Activated CD8-positive, alpha-beta memory T cell treated with anti-CD3 and anti-CD28 coated beads, Interleukin-2, amount 50 U/mL, for 48 hours (primary cell): ENCODE measurements at places on chromosomes 11 and 22.

GRCh38 chr11:110507328-110507727, 77.6 kb downstream of the FDX1 start:
- DNase-seq = no peak

GRCh38 chr11:86162239-86162638, 82.3 kb upstream of the EED start:
- DNase-seq = no peak

- DNase-seq = no peak
Observed at GRCh38 chr11:105332171-105332570, 192.6 kb upstream of the CARD18 start.

DNA sequence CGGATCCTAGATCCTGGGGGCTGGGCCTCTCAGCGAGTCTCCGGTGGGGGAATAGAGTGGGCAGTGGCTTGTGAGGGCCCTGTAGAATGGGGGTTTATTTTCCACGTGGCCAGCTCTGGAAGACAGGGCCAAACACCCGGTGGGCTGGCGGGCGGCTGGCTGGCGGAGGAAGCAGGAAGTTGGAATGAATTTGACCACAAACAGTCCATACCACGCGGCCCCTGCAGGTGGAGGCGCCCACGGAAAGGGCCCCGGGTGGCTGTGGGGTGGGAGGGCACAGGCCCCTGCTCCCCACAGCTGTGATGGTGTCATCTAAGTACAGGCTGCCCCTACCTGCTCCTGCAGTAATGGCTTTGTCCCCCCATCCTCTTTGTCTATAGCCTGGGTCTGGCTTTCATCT, 15.1 kb downstream of the MCAT start:
- DNase-seq = no peak

GRCh38 chr11:112166562-112166961, 610 bp upstream of the TEX12 start:
- no peak for DNase-seq

GRCh38 chr11:120280600-120281051, 40.7 kb downstream of the POU2F3 start:
- no peak for DNase-seq

DNA sequence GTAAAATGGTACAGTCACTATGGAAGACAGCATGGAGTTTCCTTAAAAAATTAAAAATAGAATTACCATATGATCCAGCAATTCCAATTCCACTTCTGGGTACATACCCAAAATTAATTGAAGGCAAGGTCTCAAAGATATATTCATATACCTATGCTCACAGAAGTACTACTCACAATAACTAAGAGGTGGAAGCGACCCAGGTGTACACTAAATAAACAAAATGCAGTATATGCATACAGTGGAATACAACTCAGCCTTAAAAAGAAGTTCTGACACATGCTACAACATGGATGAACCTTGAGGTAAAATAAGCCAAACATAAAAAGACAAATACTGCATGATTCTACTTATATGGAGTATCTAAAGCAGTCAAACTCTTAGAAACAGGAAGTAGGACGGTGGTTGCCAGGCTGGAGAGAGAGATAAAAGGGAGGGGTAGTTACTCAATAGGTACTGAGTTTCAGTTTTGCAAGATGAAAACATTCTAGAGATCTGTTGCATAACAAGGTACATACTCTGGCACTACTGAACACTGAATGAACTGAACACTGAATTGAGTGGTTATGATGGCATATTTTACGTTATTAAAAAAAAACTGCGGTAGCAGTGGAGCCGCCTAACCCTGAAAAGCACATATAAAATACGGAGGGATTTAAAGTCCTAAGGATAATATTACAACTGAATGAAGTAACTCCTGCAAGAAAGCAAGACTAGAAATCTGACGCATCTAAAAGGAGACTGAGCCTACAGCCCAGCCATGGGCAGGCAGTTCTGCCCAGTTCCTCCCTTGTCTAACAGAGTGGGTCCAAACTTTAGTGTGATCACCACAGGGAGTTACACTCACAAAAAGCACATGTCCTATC, 12.8 kb downstream of the DGCR2 start:
- no peak for DNase-seq

GRCh38 chr11:30652801-30653200, 66.6 kb upstream of the MPPED2 start:
- DNase-seq = no peak

GRCh38 chr11:11555208-11555607, 66.6 kb downstream of the GALNT18 start:
- DNase-seq = no peak

DNA sequence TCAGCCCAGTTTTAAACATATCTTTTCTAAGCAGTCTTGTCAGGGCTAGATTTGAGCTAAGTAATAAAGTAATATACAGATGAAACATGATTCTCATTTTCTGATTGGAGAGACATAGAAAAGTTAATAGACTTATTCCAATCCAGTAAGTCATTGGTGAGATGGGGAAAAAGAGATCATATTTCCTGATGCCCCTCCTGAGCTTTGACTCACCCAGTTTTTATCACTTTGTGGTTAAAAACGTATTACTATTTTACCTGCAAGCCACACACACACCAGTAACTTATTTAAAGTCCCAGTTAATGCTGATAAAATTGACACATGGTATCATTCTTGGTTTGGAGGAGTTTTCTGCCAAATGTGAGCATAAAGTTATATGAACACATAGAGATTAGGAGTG, 306.8 kb downstream of the CADM1 start:
- DNase-seq = no peak

- no peak for DNase-seq
Observed at GRCh38 chr11:2655834-2656622, 43.8 kb downstream of the KCNQ1OT1 start.

DNA sequence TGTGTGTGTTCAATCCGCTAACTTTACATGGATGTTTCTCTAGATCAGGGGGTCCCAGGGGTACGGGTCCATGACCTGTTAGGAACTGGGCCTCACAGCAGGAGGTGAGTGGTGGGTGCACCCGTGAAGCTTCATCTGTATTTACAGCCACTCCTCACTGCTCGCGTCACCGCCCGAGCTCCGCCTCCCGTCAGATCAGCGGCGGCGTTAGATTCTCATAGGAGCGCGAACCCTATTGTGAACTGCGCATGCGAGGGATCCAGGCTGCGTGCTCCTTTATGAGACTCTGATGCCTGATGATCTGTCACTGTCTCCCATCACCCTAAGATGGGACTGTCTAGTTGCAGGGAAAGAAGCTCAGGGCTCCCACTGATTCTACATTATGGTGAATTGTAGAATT, 31.9 kb downstream of the MRGPRD start:
- no peak for DNase-seq

- no peak for DNase-seq
Observed at GRCh38 chr11:36333468-36333867, 37.4 kb downstream of the PRR5L start.

DNA sequence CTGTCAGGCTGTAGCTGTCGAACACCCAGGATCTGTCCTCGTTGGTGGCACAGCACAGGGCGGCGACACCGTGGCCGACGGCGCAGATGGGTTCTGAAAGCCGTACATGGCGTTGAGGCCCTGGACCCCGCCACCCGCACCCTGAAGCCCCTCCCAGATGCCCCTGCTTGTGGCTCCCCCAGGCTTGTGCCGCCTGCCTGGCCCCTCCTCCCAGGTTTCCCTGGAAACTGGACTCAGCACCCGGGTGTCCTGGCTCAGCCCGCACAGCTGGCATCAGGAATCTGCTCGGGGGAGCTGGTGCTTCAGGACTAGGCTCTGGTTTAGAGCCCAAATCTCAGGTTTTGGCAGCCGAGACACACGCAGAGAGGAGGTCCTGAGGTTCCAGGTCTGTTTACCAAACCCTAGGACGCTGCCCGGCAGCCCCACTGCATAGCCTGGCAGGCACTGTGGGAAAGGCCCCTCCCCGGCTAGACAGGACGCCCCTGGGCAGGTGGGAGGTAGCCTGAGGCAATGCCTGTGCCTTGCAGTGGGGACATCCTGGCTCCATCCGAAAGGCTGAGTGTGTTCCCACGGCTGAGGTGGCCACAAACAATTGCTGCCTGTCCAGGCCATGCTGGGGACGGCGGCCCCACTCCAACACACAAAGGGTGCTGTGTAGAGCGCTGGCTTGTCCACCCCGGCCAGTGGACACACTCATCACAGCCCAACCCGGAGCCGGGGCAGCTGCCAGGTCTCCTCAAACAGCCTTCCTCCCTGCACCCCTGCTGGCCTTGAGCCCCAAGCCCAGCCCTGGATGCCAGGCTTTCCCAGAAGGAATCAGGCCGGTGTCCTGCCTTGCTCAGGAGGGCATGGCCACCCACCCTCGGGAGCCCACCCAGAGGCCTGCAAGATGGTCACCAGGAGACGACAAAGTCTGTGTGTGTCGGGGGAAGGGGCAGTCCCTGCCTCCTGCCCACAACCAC, 4.6 kb downstream of the GATD1 start:
- no peak for DNase-seq

GRCh38 chr11:95154514-95154913, 64.9 kb downstream of the ENDOD1 start:
- DNase-seq = no peak

DNA sequence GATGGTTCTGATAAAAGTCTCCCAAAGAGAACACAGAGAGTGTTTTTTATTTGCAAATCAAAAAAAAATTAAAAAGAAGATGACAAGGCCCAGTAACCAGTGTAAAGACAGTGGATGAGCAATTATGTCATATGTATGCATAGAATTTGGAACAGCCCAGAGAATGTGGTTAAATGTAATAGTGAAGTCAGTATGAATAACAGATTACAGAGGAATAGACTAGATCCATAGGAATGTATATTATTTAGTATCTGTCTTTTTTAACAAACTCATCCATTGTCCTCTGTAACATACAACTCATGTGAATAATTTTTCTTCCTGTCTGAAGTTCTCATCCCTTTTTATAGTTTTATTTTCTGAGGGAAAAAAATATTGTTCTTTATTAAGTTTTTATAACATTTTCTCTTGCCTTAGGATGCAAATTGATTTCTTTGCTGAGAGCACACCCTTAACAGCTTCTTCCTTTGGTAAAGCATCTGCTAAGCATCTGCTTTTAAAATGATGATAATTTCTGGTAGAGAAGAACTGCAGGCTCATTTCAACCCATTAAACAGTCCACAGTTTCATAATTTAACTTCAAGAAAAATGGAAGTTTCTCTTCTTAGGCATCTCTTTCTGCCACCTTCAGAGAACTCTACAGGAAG, 266.5 kb upstream of the MTNR1B start:
- no peak for DNase-seq
